ENCODE measurements at places on chromosomes 4 and X.

GRCh38 chrX:108736509-108737479, at the start of gene IRS4:
Gene IRS4, minus strand, starts transcription at chrX:108736563.
- DNase-seq, result peak; percentile 65

DNA sequence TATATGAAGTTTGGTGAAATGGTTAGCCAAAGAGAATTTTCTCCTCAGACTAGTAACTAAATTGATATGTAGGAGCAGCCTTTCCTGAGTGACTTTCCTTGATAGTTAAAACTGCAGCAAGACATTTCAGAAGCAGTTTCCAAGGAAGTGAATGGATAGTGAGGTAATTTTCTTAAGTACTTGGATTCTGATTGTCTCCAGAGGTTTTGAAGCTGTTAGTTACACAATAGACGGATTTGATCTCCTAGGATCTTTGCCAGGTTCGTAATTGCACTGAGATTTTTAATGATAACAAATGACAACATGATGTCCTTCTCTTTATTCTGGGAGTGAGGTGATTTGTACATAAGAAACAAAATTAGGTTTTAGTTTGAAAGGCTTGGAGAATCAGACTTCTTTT, 29.2 kb downstream of the PRRG1 start:
- no peak for DNase-seq

DNA sequence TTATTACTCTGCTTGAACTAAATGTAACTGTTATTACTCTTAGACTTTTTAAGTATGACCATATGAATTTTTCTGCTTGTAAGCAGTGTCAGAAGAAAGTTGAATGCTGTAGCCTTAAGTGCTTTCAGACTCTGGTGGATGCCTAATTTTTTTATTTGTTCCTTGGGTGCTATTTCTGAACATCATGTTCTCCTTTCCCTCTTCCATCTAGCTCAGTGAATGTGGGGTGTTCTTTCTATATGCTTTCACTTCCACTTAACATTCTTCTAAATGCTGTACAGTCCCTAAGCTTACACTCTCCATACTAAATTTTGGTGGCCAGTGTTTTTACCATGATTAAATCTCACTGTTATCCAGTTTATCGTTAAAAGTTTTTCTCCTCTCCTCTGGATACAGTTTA, 3.6 kb downstream of the DCK start:
- DNase-seq, result no peak

DNA sequence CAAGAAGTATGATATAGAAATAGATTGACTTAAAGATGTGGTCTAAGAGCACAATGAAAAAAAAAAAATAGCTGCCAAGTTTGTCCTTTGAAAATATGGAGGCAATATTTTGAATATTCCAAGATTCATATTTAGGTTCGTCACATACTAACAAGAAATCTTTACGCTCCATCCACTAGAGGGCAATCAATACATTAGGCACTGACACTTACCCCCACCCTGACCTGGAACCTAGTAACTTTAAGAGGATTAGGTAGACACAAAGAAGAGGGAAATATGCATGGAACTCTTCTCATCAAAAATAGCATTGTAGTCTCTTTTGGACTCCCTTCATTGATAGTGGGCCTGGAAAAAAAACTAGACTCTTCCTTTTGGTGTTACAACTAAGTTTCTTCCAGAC, 1108.1 kb downstream of the PCDH19 start:
- no peak for DNase-seq

GRCh38 chrX:7164174-7164573, 16.2 kb upstream of the PUDP start:
- no peak for DNase-seq

GRCh38 chr4:85812776-85813175, 337.8 kb downstream of the ARHGAP24 start:
- DNase-seq, result no peak

DNA sequence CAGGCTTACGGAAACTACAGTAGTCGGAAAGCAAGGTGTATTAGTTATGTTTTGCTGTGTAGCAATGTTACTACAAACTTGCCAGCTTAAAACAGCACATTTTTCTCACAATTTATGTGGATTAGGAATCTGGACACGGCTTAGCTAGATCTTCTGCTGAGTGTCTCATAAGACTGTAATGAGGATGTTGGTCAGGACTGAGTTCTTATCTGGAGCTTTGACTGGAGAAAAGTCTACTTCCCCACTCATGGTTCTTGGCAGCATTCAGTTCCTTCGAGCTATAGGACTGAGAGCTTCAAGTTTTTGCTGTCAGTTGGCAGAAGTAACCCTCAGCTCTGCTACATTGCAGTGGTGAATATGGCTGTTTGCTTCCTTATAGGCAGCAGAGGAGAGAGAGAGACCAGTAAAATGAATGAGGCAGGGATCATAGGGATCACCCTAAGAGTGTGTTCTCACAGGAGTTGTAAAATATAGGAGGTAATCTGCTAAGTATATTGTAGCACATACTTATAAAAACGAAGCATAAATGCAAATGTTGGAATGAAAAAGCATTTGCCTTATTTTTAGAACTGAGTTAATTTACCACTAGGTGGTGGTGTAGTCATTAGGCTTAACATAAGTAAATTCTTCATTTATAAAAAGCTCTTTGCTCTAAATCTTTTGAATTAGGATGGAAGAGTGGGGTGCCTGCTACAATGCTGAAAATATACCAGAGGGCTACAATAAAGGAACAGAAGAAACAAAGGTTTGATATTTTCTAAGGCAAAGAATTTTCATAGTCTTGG, 38.6 kb downstream of the ALG13 start:
- DNase-seq, result no peak
